ENCODE measurements at places on chromosomes 5 and 9.

DNA sequence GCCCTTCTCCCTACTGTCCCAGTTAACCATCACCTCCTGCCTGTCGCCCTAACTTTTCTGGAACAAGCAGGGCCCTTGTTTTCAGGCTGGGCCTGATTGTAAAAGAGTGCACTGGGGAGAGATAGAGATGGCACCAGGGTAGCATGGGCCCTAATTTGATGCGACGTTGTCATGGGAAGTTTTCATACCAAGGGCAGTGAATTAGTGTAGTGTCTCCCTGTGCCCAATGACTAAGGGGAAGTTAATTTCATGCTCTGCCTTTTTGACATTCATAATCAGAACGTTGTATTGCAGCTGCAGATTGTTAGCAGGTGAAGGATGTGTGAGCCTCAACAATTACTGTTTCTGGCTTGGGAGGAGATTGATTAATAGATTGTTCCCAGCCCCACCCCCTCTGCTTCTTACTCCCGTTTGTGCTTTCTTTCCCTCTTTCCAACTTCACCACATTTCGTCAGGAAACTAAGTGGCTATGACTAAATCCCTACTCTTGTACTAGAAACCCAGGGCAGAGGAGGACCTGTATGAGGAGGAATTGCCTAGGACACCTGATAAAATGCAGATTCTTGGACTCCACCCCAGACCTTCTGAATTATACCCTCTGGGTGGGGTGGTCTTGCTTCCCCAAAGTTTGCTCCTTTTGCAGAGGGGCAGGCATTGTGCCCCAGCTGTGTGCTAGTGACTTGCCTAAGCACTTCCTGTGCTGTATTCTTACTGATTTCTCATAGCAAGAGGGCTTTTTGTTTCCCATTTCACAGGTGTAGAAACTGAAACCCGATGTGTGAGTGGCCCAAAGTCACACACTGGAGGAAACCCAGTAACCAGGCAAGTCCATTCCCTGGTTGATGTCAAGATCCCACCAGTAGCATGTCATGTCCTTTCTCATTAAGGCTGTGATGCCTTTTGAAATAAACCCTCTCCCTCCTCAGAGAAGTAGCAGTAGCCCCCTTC is 56.3 kb downstream of the DAB2IP start:
- no peak for DNase-seq

GRCh38 chr9:30591461-30591860 is 1793.0 kb upstream of the ACO1 start:
- DNase-seq = no peak

DNA sequence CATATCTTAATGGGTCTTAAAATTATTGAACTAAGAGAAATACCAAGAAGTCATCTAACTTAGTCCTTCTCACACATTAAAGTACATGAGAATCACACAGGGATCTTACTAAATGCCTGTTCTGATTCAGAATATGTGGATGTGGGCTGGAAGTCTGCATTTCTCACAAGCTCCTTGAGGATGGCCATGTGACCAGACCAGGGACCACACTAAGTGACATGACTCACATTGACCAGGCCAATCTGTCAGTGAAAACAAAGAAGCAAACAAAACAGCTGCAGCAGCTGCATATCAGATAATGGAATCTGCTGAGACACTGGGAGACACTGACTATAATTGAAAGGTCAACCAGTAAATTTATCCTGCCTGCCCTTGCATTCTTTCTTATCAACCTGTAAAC is 110.5 kb downstream of the ADAMTS12 start:
- no peak for DNase-seq

- DNase-seq = no peak
These were observed 128.1 kb downstream of the COL23A1 start for GRCh38 chr5:178462076-178462475.

DNA sequence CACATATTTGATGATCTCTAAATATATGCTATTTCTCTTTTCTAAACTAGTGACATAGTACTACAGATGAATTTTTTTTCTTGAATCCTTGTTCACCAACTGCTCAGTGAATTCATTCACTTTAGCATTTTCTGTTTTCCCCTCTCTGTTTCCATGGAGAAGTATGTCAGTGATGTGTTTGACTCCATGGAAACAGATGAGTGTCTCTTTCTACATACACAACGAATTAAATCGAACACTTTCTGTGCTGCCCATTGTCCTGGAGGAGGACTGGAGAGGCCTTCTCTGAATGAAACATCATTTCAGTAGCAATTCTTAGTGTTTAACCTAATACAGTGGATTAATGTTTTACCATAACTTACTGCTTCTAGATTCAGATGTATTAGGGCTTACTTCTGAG is 9.5 kb downstream of the INVS start:
- no peak for DNase-seq

DNA sequence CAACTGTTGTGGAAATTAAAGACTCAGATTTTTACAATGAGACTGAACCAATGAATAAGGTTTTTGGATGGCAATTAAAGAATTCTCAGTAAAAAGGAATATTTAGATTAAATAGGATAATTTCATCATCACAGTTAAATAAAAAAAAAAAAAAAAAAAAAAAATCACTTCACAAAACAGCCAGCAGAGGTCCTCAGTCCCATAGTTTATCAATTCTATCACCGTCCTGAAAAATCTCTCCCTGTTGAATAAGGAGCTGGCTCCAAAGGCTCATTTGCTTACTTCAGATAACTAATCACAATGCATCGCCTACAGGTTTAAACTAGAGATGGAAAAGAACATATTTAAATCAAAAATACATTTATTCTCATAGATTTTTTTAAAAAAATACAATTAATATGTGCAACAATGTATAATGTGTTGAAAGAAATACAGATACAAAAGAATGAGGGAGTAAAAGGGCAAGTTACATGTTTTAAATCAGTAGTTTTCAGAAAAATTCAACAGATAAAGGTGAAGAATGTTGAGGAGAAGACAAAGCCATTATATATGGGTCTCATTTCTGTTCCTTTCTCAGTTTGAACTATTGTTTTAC is 175.8 kb upstream of the CHD1 start:
- no peak for DNase-seq

GRCh38 chr5:67257500-67257899 is 60.9 kb upstream of the CD180 start:
- no peak for DNase-seq

GRCh38 chr5:6452622-6453504 is 4.2 kb downstream of the UBE2QL1 start:
- DNase-seq = no peak

DNA sequence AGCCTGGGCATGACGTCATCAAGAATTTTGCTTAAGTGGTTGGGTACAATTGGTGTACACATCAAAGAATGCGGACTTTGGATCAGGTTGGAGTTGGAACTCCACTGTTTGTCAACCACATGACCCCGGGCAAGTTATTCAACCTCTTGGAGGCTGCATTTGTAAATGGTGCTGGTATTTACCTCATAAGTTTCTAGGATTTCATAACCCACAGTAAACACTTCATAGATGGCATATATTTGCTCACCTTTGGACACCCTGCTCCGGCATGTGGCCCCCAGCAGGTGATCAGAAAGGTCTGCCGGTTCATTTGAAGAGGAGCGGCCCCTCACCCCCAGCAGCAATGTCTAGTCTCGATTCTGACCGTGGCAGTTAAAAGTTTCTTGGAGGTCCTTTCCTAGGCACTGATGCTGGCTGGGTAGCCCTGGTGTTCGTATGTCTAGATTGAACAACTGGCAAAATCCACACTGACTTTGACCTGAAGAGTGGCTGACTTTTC is 60.6 kb downstream of the IL6ST start:
- no peak for DNase-seq

GRCh38 chr9:138007566-138007917 is 130.0 kb downstream of the CACNA1B start:
- DNase-seq = no peak

- no peak for DNase-seq
These were observed 1247.9 kb upstream of the ACO1 start for GRCh38 chr9:31136524-31136923.

- DNase-seq = no peak
These were observed 128.0 kb upstream of the IL12B start for GRCh38 chr5:159458217-159458711.

DNA sequence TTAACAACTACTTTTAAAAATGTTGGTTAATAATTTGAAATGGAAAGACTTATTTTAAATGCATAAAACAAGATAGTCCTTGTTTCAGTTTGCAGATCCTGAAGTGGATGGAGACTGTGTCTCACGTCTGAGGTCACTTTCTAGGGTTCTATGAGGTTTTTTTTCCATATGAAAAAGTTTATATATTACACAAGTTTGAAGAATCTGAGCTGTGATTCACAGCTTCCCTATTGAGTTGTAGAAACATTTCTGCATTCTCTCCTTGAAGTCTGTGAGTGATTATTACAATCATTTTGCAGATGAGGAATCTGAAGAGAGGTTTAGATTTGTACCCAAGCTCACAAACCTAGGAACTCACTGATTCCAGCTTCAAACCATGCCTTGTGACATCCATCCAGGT is 442.5 kb upstream of the KLF4 start:
- no peak for DNase-seq

DNA sequence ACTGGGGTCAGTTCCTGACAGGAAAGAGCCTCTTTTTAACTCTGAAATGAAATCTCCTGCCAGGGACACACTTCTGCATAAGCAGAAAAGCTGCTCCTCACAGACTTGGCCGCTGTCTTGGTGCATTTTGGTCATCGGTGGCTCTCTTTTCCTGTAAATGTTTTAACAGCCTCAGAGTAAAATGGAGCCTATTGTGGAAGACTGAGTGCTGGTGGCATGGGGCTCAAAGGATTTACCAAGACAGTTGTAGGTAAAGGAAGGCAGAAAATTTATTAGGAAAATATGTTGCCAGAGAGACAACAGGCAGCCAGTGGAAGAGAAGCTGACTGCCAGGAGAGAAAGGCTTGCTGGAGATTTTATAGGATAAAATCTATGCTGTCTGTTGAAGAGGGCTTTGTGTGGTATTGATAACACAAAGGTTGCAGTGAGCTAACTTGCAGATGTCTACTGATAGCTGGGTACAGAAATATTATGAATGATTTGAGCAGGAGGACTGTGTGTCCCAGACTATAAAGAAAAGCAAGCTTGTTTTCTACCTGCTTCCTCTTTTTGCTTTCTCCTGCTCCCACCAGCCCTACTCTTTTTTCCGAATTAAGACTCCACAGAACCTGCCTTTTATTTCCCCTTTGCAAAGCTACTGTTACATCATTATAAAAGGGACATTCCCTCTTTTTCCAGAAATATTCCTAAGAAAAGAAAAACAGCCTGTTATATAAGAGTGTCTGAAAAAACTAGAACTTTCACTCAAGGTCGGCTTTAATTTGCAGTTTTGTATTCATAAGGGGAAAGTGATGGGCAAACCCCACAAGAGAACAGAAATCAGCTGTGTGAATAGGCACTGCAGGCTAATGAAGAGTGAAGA is 27.9 kb upstream of the IFNA14 start:
- no peak for DNase-seq

DNA sequence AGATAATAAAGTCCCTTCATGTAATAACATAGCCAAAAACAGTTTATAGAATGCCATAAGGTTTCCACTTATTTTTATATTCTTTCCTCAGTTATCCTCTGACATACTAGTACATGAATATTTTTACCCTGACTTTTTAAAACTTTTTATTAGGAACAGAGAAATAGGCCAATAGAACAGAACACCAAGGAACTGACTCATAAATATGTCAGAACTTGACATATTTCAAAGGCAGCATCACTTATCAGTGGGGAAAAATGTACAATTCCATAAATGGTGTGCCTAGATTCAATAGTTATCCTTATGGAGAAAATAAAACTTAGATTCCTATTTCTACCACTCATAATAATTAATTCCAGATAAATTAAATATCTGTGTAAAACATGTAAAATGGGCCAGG is 9.4 kb downstream of the STARD4 start:
- DNase-seq = no peak

GRCh38 chr5:173315495-173316338 is 12.5 kb downstream of the STC2 start:
- DNase-seq = no peak

GRCh38 chr5:138449501-138450239 is 10.8 kb downstream of the REEP2 start:
- peak; percentile 62 for DNase-seq

GRCh38 chr5:63697811-63698210 is 264.4 kb downstream of the HTR1A start:
- DNase-seq = no peak

- no peak for DNase-seq
These were observed 306.7 kb downstream of the PDE4D start for GRCh38 chr5:59586841-59587240.

- no peak for DNase-seq
These were observed 657.2 kb downstream of the TLE1 start for GRCh38 chr9:81032030-81032572.

GRCh38 chr9:547314-547713 is 294.2 kb upstream of the DMRT1 start:
- no peak for DNase-seq

DNA sequence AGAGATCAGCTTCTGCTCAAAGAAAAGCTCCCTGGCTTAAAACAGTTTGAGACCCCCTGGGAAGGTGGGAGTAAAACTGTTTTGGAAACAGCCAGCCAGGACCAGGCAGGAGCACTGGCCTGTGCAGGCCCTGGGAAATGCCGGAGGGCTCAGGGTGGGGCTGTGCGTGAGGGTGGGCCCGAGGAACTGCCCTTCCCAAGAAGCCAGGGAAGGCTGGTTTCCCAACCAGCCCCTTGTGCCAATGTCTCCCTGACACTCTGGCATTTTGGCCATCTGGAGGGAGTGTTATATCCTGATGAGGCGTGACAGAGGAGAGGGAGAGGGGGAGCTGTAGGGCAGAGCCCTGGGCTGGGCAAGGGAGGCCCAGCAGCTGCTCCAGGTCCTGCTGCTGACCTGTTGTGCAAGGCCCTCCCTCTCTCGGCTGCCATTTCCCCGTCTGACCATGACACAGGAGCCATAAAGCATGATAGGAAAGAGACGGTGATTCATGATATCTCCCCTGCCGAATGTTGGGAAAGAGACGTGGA is 16.1 kb downstream of the OLFML2A start:
- DNase-seq = no peak

DNA sequence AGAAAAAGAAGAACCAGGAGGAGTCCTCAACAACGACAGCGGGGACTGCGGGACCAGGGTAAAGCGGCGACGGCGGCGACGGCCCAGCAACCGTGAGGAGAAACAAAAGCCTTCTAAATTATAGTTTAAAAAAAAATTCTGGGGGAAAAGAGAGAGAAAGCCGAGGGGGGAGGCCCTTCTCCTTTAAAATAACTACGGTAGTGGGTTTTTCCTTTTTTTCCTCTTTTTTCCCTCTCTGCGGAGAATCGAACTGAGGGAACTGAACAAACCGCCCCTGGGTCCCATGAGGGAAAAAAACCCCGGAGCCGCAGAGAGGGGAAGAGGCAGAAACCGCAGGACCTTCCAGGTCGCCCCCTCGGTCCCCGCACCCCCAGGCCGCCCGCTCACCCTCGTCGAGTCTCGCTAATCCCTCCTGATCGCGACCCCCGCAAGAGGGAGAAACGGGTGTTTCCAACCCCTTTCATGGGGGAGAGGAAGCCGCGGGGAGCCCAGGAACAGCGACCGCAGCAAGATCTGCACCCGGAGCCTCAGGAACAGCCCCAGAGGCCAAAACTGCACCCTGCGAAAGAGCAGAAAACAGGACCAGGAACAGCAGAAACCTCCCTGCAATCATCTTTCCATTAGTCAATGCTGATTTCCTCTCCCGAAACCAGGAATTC is 453 bp downstream of the CPEB4 start:
- DNase-seq = no peak
